ENCODE measurements at places on chromosomes 2 and 18.

GRCh38 chr2:165357758-165358157, 111.7 kb upstream of the CSRNP3 start:
- no peak for DNase-seq

- DNase-seq: no peak
Observed at GRCh38 chr2:172280571-172281361, 146.6 kb upstream of the ITGA6 start.

DNA sequence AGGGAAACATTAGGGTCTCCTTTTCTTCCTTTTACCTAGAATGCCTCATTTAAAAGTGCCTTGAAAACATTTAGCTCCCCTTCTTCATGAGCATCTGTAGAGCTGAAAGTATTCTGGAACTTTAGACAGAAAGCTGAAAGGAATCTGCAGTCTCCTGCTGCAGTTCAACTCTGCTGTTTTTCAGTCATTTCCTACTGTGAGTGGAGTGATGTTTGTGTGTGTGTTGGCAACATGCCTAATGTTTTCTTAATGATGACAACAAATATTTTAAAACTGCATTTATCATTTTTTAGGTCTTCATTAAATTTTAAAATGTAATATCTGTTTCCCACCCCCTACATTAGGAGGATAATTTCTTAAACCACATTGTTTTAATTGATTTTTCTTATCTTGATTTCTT, 66.6 kb downstream of the TWSG1 start:
- DNase-seq: no peak

- no peak for DNase-seq
Observed at GRCh38 chr2:137178951-137179377, 413.6 kb downstream of the THSD7B start.

DNA sequence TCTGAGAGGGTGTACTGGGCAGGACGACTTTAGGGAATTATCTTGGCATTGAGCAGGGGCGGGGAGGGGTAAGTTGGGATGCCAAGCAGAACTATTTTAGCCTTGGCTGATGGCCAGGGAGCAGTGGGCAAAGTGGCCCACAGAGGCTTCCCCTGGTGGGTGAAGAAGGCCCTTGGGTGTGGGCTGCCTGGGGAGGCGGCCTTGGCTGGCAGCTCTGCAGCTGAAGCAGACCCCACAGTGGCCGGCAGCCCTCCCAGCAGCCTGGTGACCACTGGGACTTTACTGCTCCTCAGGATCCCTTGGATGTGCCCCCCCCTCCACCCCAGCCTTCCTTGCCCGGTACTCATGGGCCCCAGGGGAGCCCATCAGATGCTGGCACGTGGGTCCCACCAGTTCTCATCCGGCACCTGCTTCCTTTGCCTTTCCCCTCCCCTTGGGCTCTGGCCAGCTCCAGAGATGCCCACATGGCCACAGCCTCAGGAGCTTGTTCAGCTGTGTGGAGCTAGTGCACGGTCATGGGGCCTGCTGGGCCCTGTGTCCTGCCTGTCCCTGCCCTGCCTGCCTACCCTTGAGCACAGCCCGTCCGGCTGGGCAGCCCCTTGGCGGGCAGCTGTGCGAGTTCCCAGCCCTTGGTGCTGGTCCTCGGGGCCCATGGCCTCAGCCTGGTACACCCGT, 122.1 kb upstream of the HS6ST1 start:
- DNase-seq: no peak

- no peak for DNase-seq
Observed at GRCh38 chr18:45374236-45374635, 241.0 kb upstream of the SLC14A2 start.

Data from T-helper 9 cell (primary cell).